ENCODE measurements at places on chromosomes 7 and 10. TPM values are rescaled to one million over a fixed set of nuclear protein-coding genes. Genes with fewer than 3 reads are reported as not detected.

DNA sequence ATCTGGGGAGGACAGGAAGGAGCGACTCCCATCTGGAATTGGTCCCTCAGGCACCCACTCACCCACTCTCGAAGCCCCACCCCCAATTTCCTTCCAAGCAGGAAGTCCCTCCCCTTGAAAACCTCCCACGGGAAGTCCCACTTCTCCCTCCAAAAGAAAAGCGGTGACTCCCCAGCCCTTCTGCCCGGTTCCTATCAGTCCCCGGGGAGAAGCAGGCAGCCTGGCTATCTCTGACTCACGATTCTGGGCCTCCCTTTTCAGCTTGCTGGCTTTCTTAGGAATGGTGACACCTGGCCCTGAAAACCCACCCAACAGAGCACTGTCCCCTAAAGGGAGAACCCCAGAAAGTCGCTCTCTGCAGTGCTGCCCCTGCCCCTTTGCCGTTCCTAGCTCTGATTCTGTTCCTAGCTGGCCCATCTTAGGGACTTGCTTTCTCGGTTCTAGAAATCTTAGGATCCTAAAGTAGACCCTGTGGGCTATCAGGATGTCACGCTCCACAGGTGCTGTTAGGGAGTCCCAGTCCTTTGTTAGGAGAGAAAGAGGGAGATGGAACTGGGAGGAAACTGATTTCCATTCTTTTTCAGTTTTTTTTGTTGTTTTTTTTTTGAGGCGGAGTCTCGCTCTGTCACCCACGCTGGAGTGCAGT, 6.0 kb downstream of the TSC22D4 start:
- no peak for DNase-seq

GRCh38 chr7:150668472-150668911, 17.0 kb upstream of the GIMAP2 start:
- DNase-seq: no peak

- DNase-seq: no peak
These were observed 595.9 kb upstream of the AUTS2 start for GRCh38 chr7:69002416-69002815.

DNA sequence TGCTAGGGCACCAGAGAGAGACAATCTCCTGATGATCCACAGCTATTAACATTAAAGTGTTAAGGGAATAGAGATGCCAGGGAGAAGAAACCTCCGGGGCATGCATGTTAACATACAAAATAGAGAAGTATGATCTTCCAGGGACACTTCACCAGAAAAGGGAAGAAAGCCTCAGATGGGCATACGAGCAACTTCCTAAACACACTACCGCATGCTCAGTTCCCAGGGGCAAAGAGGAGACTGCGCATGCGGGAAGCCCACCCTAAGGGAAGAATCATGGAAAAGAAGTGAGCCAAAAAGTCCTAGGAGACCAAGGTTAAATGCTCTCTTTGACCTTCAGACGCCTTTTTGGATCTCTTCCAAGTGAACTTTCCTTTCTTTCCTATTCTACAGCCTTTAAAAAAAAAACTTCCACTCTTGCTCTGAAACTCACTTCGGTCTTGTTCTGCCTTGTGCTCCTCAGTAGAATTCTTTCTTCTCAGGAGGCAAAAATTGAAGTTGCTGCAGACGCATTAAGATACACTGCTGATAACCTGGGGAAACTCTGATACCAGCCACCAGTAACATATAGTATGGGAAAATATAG, 1211.3 kb downstream of the REEP3 start:
- DNase-seq: no peak

GRCh38 chr10:71978476-71978875, 14.3 kb downstream of the CHST3 start:
- no peak for DNase-seq

DNA sequence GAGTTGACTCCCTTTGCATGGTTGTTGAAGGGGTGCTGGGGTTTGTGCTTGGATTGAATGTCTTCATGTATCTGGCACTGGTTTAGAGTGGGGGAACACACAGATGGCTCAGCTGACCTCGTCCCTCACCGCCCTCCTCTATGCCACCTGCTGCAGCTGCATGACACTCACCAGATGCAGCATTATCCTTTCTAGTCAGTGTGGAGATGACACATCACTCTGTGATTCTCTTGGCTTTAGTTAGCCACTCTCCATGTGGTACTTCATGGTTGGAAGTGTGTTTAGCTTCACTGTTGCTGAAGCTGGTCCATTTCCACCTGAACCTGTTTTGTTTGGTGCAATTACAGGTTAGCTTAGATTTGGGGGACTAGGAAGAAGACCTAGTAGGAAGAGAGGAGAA, 56.3 kb upstream of the BMPER start:
- DNase-seq: no peak

DNA sequence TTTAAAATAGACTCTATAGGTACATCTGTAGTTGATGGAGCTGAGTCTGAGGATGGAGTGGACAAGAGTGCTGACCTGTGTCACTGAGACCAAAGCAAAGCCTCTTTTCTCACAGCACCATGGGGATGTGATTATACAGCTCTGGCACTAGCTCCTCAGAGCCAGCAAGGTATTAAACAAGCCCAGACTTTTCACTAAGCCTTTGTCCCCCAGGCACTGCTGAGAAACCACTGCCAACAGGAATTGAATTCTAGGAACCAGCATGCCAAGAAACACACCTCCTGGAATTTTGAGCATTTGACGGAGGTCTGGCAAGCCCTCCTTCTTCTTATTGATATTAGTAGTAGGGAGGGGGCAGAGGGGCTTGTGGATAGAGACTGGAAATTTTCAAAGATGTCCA, 147.0 kb downstream of the C1GALT1 start:
- no peak for DNase-seq

DNA sequence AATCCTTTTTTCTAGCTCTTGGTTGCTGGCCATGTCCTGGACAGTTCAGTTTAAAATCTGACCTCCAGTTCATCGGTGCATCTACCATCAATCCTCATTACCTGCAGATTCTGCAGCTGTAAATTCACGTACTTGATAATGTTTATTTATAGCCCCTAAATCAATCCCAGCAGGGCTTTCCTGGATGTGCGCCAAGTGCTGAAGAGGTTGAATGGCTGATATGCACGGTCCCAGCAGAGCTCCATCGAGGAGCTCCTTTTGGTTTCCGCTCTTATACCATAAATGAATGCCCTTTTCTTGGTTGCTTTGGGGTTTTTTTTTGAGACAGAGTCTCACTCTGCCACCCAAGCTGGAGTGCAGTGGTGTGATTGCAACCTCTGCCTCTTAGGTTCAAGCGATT, 91.2 kb upstream of the CCZ1B start:
- no peak for DNase-seq

DNA sequence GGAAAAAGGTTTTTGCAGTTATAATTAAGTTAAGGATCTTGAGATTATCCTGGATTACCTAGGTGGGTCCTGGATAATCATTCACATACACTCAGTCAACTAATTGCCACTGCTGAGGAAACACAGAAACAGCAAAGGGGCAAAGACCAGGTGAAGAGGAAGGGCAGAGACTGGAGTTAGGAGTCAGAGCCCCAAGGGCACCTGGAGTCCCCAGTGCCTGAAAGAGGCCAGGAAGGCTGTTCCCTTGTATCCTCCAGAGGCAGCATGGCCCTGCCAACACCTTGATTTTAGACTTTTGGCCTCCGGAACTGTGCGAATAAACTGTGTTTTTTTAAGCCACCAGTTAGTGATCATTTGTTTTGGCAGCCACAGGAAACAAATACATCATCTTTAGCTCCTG, 24.6 kb downstream of the PRR15 start:
- no peak for DNase-seq

GRCh38 chr10:86715156-86715795, 41.1 kb upstream of the BMPR1A start:
- peak; percentile 69 for DNase-seq

DNA sequence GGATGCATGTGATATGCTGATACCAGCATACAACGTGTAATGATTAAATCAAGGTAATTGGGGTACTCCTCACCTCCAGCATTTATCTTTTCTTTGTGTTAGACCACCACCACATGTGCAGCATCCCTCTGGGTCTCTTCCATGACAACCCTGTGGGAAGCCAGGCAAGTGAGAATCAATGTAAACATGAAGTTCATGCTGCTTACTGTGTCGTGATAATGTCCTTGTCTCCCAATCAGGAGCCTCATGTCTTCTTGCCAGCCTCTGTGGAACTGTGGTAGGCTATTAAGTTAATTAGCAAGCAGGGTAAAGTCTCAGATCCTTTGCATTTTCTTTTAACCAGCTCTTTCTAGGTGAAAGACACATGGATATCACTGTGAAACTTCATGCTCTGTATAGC, 126.7 kb downstream of the TES start:
- DNase-seq: no peak

- no peak for DNase-seq
These were observed 787.4 kb downstream of the PHTF2 start for GRCh38 chr7:78585980-78586379.

GRCh38 chr10:15169555-15170401, 1.3 kb upstream of the NMT2 start:
- no peak for DNase-seq

DNA sequence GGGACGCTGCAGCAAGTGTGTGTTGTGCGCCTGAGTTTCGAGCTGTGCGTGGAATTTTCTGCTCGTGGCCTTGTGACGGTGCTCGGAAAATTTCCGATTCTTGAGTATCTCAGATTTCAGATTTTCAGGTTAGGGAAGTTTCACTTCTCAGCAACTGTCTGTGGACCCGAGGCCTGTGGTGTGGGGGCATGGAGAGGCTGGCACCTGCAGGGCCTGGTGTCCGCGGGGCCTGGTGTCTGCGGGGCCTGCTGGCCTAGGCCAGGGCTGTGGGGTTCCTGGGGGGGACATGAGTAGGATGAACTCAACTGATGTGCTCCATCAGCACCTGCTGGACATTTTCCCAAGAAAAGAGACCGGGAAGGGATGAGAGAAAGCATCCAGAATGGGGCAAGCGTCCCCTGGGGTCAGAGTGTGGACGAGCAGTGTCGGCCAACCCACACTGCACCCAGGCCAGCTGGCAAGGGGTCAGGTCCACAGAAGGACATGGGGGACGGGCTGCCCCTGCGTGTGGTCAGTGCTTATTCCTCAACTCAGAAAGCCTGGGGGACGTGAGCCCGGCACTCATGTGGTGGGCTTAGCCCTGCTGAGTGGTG, 31.3 kb upstream of the SHH start:
- peak; percentile 49 for DNase-seq

- DNase-seq: no peak
These were observed 286.6 kb upstream of the NRP1 start for GRCh38 chr10:33621101-33621500.

GRCh38 chr7:4682621-4683042, 537 bp downstream of the FOXK1 start:
- DNase-seq: peak; percentile 83

DNA sequence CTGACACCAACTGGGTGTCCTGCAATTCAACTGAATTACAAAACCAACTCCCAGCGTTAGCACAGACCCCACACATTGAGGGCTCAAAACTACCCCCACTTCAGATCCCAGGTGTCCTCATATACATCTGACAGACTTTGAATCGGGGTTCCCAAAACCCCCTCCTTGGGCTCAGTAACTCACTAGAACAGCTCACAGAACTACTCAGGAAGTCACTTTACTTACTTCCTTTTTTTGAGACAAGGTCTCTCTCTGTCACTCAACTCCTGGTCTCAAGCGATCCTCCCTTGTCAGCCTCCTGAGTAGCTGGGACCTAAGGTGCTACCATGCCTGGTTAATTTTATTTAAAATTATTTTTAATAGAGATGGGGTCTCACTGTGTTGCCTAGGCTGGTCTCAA, 456.0 kb downstream of the SDK1 start:
- DNase-seq: no peak

DNA sequence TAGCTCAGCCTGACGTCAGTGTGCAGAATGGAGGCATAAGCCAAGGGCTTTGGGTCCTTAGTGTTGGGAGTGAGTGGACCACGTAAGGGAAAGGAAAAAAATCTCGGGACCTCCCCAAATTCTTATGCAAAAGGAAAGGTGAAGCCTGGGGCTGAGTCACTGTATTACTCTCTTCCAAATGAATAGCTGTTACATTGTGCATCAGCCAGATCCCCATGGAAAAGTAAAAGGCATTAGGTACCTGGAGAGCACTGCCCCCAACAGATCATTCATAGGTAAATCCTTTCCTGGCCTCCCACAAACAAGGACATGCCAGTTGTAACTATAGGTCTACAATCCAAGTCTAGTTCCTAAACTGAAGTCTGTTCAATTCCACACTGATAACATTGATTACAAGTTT, 170.5 kb downstream of the C1GALT1 start:
- DNase-seq: no peak

DNA sequence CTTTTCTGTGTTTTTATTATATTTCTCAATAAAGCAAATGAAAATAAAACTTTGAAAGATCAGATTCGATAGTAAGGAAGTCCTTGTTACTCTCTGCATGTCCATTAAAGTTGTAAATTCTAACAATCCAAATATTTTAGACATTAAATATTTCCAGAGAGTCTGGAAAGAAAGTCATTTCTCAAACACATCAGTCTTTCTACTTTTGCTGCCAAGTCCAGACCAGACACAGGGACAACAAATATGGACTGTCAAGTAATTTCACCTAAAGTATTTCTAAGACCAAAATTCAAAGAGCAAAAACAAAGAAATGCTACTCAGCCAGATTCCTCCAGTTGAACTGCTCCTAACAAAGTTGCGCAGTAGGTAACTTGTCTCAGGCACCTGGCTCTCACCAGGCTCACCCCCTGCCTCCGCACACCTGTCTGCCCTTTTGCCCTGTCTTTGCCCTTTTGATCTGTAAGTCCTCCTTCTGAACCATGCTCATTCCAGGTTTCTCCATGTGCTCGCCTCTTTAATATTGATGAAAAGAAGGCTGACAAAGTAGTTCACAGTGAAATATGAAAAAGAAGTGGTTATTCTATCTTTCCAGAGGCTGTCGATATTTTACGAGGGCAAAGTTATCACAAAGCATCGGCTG, 300.5 kb downstream of the C7orf25 start:
- no peak for DNase-seq

DNA sequence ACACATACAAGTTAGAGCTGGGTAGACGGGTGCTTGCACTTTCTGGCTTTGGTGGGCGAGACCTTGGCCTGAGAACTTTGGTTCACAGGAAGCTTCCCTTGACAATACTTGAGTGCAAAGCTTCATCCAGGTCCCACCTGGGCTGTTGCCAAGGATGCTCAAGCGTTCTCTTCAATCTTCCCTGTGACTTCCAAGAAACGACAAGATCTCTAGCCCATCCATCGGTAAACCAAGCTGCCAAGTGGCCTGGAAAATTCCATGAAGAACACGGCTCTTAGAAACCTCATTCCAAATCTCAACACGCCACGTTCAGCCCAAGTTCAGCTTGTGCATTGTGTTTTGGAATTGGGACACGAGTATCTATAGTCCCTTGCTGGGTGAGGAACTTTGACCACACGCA, 84.7 kb downstream of the CHST15 start:
- peak; percentile 55 for DNase-seq

- no peak for DNase-seq
These were observed 351.4 kb downstream of the ELMO1 start for GRCh38 chr7:37097276-37097675.

Gene KCNH2
- total RNA-seq: 61.9 TPM

Gene UCN3
- total RNA-seq: not detected

Gene HSPA12A
- 8.1 TPM for total RNA-seq

Gene CPXM2
- 11.2 TPM for total RNA-seq

Gene NKX1-2
- total RNA-seq: not detected

Gene OR2A42
- not detected for total RNA-seq

Gene AFAP1L2
- total RNA-seq: 3.9 TPM

Gene COL13A1
- 9.5 TPM for total RNA-seq

Gene THSD7A
- 3.4 TPM for total RNA-seq

Gene C10orf105
- not detected for total RNA-seq

Gene FEZF1
- 0.13 TPM for total RNA-seq

Gene TMEM270
- total RNA-seq: not detected

Measured in cardiac septum (tissue), 1 donor.